Cardiac septum (tissue), 1 donor: ENCODE measurements at places on chromosomes 7 and 10.

DNA sequence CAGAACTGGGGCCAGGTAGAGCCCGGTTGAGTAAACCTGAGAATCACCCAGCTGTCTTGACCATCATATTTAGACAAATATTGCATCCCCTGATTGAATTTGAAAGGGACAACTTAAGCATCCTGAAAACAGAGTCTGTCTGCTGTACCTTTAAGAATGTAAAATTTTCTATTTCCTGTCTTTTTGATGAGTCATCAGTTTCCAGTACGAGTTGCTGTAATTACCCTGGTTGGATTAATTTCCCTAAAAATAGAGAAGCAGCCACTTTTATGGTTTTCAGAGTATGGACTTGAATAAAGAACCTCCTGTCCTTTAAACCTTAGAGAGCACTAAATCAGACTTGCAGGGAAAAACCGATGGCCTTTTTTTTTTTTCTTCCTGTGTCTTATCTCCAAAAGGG is 164.6 kb upstream of the SH2B2 start:
- no peak for DNase-seq

GRCh38 chr7:90740386-90740785 is 144.3 kb downstream of the CDK14 start:
- no peak for DNase-seq

DNA sequence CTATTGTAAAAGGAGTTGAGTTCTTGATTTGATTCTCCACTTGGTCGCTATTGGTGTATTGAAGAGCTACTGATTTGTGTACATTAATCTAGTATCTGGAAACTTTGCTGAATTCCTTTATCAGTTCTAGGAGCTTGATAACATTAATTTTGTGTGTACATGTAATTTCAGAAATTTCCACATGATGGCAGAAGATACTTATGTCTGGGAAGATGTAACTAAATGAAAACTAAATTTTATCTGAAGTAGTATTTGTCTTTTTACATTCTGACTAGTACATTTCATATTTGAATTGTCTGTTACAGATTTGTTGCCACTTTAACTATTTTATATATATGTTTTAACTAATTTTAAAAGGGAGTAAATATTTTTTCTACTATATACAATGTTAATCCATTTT is 27.6 kb downstream of the SDHAF3 start:
- no peak for DNase-seq

DNA sequence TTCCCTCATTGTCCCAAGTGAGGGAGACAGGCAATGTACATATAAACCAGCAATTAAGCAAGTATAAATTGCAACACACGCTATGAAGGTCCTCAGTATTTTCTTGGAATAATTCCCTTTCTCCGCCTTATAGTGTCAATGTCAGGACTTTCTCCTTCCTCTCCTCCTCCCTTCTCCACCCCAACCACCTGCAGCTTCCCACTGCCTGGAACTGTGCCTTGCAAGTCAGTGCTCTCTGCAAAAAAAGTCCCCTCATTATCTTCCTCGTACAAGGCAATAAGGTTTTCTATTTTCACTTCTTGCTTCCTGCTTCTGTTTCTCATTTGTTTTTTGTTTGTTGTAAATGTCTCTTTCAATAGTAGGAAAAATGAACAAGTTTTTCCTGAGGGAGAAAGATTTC is 111.7 kb downstream of the GPR26 start:
- no peak for DNase-seq

DNA sequence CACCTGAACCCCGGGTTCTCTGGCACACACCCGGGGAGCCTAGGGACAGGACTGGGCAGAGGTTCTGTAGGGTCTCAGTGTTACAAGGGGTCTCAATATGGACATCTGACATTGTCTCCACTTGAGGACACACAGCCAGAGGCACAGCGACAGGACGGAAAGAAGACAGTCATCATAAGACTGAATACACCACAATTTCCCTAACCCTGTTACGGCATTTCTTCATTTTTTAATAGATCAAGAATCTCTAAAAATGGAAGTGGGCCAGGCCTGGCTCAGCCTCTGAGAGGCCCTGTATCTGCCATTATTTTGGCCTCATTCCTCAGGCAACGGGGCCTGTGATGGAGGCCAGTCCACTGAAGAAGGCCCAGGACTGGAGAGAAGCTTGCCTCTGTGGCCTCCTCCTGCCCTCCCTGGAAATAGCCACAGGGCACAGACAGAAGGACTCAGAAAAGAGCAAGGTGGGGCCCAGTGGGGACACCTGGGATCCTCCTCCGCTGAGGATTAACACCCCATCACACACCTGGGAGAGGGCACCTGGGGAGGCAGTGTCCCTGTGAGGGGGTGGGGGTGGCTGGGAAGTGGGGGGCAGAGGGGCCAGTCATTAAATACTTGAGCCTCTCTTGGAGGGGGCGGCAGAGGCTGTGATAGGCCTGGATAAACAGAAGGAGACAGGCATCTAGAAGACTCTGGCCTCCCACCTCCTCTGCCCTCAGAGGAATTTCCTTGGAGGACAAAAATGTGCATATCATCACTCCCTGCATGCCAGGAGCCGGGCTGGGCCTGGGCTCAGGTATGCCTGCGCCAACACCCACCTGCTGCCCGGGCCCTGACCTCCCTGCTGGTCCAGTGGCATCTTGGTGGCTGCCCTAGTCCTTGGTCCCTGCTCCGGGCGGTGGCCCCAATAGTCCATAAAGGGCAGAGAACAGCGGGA is 8.0 kb downstream of the SPOCK2 start:
- DNase-seq, result no peak

- no peak for DNase-seq
These were observed 117.0 kb upstream of the AHR start for GRCh38 chr7:17181482-17181881.

GRCh38 chr10:73099141-73099540 is 2.5 kb upstream of the P4HA1 start:
- no peak for DNase-seq

GRCh38 chr10:49096890-49097445 is 18.4 kb downstream of the VSTM4 start:
- DNase-seq, result no peak

DNA sequence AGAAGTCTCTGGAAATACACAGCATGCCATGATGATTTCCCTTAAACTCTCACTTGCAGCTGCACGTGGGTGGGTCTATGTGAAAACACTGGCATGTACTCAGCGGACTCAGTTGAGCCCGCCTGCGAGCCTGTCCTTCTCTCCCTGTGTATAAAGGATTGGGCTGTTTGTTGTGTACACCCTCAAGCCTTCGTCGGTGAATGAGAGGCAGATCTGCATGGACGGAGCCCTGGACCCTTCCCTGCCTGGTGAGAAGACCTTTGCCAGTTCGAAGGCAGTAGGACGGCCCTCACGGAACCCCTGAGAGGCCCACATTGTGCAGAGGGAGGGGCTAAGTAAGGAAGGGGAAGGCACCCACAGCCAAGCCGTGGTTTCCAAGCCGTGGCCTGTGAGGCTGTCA is 121.2 kb downstream of the WDFY4 start:
- no peak for DNase-seq

- no peak for DNase-seq
These were observed 124.6 kb upstream of the ZNF479 start for GRCh38 chr7:57256637-57257375.

- no peak for DNase-seq
These were observed 43.4 kb downstream of the LDB3 start for GRCh38 chr10:86711513-86712316.

- no peak for DNase-seq
These were observed 133.3 kb downstream of the MPP7 start for GRCh38 chr10:28169525-28169924.

GRCh38 chr10:88800152-88801125 is 2.1 kb upstream of the LIPM start:
- no peak for DNase-seq

GRCh38 chr10:5560817-5561703 is 36.3 kb downstream of the CALML3 start:
- peak; percentile 62 for DNase-seq

GRCh38 chr10:69558559-69558958 is 14.7 kb downstream of the NEUROG3 start:
- DNase-seq, result no peak

DNA sequence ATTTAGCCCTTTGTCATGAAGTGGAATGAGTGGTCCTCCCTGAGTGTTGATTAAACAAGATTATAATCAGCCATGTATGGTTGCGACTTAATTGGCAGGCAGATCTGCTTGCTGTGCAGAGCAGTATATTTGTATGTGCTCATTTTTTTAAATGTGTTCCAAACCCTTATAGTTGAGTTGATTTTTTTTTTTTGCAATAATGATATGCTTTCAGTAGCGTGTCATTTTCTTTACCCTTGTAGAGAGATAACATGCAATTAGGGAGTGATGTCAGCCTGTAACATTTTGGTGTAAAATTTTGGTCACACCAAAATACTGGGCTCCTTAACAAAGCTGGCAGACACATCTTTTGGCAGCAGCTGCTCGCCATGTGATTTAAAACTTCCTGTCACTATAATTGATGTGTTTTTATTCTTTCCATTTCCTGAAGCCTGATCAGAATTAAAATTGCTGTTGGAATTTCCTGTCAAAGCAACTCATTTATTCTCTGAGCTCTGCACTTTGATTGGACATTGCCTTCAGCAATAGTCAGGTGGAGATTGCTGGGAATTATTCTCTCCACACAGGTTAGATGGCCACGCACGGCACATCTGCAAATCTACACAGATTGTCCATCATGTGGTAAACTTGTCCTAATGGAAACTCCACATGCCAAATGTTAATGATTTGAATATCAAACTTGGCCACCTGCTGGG is 125.3 kb downstream of the DYNC1I1 start:
- no peak for DNase-seq

DNA sequence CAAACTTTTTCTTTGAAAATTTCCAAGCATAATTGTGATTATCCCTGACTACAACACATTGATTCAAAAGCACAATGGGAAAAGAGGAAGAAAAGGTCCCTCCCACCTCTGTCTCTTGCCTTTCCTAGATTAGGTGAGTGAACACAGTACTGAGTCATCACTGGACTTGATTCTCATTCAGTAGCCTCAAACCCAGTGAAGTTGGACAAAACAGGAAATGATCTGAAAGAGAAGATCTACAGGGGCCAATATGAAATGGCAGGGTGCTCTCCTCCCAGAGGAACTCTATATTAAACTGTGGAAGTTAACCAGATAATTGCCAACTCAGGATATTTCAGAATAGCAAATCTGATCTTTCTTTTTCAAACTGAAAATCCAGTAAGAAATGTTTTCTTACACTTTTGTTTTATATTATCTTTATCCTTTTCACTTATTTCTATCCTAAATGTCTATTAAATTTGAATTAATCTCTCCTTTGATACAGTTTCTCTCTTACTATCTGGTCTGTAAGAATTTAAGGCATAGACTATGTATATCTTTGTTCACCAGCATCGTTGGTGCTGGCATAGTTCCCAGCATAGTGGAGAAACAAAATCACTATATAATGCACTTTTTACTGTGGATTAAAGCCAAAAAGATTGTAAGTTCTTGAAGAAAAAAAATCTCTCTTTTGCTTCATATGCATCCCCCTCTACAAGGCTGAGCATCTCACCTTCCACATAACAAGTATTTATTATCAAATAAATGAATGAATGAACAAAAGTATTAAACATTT is 41.4 kb upstream of the IKZF1 start:
- DNase-seq, result no peak

- no peak for DNase-seq
These were observed 27.0 kb downstream of the CDK6 start for GRCh38 chr7:92809397-92809759.

GRCh38 chr10:44946205-44946604 is 13.4 kb upstream of the RASSF4 start:
- peak; percentile 39 for DNase-seq

DNA sequence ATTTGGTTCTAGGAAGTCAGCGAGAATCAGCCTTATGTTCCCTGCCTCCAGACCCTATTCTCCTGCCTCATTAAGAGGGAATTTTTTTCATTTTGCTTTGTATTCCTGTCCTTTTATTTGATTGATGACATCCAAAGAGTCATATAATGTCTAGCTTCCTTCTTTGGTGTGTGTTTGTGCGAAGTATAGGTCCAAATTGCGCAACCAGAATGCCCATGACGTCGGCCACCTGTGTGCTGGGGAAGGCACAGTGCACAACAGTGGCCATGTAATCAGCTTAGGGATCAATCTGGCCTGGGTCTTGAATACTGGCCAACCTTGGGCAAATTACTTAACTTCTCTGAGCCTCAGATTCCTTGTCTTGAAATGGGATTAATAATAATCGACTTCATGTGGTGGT is 206.2 kb downstream of the VTI1A start:
- DNase-seq, result no peak

GRCh38 chr10:125457406-125457805 is 225.6 kb downstream of the TEX36 start:
- no peak for DNase-seq

DNA sequence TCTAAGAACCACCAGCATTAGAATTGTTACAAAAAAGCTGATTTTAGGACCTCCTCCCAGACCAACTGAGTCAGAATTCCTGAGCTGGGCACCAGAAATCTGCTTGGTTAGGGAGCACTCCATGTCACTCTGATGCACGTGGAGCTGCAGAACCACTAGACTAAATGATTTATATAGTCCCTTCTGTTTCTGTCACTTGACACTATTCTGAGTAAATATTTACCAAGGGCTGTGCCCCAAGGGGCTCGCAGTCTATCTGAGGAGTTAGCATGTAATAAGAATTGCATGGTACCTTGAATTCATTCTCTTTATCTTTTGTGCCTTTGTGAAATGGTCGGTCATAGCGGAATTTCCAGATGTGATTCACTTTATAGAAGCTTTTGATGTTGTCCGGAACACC is 196.0 kb upstream of the IMMP2L start:
- DNase-seq, result no peak

GRCh38 chr10:77909021-77909748 is 17.4 kb downstream of the DLG5 start:
- no peak for DNase-seq

GRCh38 chr7:66258409-66258808 is 53.3 kb downstream of the TPST1 start:
- no peak for DNase-seq

DNA sequence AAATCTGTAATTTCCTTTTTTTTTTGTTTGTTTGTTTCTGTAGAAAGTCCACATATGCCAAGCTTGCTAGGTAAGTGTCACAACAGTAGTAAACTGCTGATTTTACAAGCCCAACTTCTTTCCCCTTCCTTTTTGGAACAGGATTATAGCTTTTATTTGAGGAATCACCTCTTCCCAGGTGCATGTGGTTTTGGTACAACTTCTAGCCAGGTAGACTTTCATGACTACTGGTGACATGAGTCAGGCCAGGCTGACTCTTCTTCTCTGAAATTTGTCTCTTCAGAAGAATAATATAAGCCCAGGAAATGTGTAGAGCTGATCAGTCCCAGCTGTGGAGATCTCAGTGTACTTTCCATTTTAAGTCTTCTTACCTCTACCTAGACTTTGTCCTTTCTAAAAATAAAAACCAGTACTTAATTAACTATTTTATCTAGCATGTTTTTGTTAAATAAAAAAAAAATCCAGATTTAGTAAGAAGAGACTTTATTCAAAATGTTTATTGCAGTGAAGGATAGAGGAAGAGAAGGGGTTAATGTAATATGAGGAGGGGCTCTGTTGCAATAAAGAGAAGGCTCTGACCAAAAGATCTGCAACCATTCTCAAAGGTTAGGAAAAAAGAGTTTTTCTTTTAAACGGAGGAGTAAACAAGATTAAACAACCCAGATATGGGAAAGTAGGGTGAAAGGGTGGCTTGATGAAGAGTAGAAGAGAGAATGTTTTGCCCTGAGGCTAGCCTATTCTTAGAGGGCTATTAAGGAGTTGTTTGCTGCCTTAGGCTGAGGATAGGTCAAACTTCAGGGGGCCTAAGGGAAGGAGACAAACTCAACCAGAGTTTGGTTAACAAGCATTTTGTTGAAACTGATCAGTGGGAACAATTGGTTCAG is 664.2 kb downstream of the SORCS1 start:
- no peak for DNase-seq
